ENCODE measurements at places on chromosomes 3 and 15.

DNA sequence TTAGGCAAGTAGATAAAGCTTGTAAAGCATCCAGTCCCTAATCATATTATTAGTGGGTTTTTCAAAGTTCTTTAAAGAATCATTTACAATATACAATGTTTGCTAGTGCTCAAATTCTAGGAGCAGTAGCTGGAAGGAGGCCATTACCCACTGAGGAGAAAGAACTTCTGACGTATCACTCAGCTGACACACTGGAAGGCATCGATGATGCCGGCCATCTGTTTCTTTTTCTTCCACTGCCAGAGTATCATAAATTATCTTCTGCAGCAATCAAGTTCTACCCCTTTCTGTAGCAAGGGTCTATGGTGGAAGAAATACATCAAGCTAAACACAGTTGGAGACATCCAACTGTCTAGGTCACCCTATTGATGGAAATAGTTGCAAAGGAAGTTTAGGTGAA lies 243.2 kb upstream of the LRRN1 start:
- DNase-seq = no peak

DNA sequence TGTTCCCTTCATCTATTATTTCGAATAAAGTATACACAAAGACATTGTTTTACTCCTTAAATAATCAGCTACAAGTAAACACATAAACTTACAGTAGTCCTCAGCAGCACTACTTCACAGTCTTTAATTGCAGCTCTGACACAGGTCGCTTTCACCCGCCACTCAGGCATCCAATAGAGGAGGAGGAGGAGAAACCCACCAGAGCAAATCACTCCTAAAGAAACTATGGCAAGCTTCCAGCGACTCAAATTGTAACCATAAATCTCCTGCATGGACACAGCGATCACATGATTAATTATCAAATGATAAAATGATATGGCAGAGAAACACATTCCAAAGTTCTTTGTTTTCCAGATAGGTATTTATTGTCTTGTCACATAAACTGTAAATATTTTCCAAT lies 26.2 kb downstream of the ATP13A3 start:
- no peak for DNase-seq

DNA sequence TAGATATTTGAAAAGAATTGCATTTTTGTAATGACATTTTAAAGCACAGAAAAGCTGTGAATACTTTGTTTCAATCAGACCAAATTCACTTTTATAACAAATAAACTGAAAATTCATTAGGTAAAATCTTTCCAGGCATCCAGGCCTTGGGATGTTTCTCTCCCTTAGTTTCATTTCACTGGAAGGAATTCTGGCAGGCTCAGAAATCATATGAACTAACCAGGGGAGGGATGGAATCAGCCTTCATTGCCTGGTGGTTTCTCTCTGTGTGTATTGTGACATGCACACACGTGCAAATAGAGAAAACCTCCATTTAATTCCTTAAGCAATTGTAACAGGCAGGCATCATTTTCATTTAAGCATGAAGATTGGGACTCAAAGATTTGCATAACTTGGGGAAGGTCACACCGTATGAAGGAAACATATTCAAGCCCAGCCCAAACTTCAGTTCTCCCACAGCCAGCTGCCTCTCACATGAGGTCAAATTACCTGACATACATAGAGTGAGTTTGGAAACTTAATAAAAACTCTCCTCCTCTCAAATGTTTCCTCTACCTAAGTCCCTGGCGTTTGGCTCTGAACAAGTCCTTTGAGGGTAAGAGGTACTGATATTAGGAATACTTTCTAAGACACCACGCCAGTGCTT lies 376.1 kb upstream of the MCTP2 start:
- DNase-seq = no peak

DNA sequence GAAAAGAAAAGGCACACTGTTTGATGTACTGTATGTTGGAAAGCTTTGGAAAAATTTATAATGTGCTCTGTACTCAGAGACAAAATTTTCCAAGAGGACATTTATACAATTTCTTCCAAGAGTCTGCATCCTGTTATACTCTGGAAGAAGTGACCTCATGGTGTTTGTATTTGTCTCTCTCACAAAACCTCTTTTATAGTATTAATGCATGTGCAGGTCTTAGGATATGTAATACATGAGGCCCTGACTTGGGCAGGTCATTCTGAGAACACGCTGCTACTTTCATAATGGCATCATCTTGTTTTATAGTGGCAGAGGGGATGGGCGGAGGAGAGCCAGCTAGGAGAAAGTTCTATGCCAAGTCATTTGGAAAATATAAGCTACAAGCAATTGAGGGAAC lies 72.0 kb upstream of the P3H2 start:
- no peak for DNase-seq

DNA sequence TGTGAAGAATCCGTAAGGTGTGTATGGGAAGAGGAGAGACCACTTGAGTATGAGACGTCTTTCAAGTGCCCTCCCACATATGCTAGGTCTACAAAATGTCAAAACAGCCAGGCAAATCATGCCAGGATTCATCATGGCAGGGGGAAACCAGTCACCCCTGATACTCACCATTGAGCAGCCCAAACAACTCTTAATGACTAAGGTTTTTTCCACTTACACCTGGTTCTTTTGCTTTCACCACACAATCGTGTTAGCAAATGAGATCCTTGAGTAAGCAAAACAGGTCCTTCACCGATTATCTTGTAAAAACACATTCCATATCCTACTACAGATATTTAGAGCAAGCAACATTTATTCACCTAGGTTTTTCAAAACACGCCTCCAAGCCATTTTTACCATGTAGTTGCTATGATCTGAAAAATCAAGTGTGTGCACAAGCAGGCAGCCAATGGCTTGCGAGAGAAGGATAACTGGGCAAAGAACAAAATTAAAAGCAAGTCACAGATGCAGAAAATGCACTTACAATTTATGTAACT lies 177.5 kb upstream of the LPP start:
- DNase-seq = no peak

GRCh38 chr3:105970283-105970682 lies 101.5 kb upstream of the CBLB start:
- DNase-seq = no peak

- no peak for DNase-seq
Observed at GRCh38 chr3:33831053-33831452, 32.6 kb downstream of the PDCD6IP start.

Data from NCI-H2029 (cell line).